Muscle of leg (tissue), 16 donors: ENCODE measurements at places on chromosomes 1 and 21. TPM values are rescaled to one million over a fixed set of nuclear protein-coding genes. Genes with fewer than 3 reads are reported as not detected.

DNA sequence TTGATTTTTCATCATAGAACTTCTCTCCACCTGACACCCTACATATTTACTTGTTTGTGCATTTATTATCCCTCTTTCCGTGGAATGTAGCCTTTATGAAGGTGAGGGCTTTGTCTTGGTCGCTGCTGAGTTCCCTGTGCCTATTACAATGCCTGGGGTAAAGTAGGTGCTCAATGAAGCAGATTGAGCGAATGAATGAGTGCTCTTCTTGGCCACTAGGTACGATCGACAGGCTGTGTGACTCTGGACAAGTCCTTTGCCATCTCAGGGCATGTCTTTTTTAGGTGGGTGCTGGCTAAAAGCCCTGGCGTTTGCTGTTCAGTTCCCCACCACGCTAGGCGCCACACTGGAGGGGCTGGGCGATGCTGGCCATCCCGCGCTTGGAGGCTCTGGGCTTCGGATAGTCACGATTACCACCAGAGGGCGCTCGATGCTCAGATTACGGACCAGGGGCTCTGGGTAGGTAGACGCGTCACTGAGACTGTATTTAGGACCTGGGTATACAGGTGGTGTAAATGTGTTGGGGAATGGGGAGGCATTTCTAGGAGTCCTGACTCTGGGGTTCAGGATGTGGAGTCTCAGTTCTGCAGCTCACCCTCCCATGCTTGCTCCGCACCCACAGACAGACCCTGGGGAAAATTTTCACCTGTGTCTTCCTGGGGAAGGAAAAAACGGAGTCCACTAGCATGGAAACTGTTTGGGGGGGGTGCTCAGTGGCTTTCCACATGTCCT lies 71.0 kb upstream of the CSF3R start:
- peak; percentile 40 for DNase-seq

- peak; percentile 83 for DNase-seq
Observed at GRCh38 chr1:176691251-176692228, 228.6 kb downstream of the PAPPA2 start.

DNA sequence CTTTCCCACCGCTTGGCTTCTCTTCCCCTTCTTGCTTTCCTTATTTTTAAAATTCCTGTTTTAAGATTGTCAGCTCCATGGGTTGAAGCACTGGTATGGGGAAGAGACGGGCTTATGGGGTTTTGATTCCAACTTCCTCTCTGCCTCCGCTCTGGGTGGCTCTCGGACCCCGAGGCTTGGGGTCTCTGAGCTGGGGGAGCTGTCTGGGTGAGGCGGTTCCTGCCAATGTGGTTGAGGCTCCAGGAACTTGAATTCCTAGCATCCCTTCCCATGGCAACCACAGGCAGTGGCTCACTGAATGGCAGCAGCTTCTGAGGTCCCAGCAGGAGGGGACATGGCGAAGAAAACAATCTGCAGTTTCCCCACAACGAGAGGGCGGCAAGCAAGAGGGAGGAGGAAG lies 83.1 kb upstream of the C1orf174 start:
- no peak for DNase-seq

DNA sequence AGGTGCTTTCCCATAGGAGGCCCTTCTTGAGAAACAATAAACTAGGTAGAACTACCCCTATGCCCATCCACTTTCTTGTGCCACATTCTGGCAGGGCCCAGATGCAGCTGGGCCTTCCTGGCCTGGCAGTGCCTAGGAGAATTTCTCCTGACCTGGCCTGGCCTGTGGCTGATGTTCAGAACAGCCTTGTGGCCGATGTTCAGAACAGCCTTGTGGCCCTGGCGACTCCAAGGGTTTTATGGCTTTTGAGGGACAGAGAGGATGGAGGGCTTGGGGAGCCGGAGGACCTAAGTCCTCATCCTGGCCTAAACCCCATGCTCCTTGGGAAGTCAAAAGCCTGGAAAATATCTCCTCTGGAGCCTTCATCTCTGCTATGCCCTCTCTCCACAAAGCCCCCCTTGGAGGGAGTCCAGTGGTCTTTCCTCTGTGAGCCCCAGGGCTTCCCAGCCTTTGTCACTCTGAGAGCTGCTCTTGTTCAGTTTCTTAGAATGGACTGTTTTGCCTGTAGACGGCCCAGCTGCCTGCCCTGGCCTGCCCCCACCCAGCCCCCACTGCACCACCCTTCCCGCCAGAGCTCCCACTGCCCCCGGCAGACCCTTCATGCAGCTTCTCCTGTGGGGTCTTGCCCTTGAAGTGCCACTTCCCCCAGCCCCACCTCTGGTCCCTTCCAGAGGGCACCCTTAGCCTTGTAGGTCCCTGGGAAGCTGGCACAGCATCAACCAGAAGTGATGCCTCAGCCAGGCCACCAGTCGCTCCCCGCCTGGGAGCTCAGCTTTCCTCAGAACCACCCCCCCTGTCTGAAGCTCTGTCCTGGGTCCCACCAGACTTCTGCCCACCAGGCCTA lies 7.0 kb downstream of the GPR37L1 start:
- no peak for DNase-seq

DNA sequence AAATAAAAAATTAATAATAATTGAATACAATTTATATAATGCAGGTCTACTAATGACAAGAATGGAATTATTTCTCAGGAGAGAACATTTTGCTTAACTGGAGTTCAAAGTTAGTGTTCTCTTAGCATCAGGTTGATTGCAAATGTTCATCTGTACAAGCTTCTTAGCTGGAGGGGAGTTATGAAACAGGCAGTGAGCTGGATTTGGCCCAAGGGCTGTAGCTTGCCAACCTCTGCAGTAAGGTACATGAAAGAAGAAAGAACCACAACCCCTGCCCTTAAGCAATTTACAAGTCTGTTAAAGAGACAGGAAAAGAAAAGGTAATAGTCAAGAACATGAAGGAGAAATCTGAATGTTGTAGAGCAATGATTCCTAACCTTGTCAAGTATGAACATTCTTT lies 17.0 kb downstream of the LPGAT1 start:
- peak; percentile 10 for DNase-seq

GIPC2 gene
- 0.84 TPM for total RNA-seq

ANGPTL3 gene
- total RNA-seq: 0.04 TPM

SESN2 gene
- 2.6 TPM for total RNA-seq

ATAD3C gene
- 0.22 TPM for total RNA-seq

CLDN17 gene
- not detected for total RNA-seq
